ENCODE measurements at places on chromosomes 6 and 20.
A peak's percentile ranks its signal among the peaks of the same experiment; 100 is the strongest.

- DNase-seq: no peak
Observed at GRCh38 chr6:83976871-83977270, 56.7 kb upstream of the MRAP2 start.

DNA sequence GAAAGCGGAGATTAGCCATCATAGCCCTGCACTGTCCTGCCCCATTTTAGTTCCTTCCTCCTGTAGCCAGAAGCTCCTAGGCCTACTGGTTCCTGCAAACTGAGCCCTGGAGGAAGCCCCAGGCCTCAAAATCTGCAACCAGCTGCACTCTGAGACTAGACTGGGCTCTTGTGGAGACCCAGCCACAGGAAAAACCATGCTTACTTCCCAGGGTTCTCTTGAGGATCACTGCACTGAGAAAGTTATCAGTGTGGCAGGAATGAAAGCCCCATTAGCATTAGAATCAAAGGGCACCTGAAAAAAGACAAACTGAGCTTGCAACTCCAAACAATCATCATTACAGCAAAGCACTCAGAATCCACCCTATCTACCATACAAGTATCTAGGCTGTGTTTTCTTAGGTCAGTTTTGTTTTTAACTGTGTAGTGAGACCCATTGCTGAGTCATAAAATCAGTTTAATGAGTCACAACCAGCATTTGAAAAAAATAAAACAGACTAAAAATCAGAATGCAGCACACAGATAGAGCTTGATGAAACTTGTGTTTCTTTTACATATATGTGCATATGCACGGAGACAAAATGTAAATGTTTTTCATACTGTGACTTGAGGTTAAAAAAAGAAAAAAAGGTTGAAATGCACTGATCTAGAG, 91.0 kb downstream of the UNC5CL start:
- peak; percentile 30 for DNase-seq

DNA sequence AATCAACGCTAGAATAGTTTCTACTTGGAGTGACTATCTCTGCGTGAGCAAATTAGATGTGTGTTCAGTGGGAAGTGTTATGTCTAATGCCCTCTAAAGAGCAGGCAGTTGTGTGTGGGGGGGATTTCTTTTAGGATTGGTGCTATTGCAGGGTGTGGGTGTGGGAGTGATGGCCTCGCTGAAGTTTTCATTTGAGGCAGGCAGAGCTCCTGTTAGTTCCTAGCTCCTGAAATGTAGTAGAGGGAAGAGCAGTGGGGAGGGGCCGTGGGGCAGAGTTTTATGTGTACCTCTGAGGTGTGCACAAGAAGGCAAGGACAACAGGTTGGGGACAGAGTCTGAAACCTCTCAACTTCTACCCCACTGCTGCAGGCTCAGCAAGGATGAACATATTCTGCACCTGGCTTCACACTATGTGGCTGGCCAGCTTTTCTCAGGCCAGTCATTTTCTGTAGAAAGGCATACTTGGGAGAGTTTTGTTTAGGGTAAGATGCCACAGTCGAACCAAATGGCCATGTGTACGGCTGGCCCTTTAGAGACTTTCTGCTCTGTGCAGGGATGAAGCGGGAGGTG, 229.2 kb upstream of the SUPT3H start:
- no peak for DNase-seq

- DNase-seq: no peak
Observed at GRCh38 chr20:34984756-34985261, 29.1 kb downstream of the MYH7B start.

- no peak for DNase-seq
Observed at GRCh38 chr6:164856138-164856537, 453.3 kb downstream of the C6orf118 start.

- DNase-seq: no peak
Observed at GRCh38 chr6:142833054-142833453, 111.9 kb downstream of the HIVEP2 start.

DNA sequence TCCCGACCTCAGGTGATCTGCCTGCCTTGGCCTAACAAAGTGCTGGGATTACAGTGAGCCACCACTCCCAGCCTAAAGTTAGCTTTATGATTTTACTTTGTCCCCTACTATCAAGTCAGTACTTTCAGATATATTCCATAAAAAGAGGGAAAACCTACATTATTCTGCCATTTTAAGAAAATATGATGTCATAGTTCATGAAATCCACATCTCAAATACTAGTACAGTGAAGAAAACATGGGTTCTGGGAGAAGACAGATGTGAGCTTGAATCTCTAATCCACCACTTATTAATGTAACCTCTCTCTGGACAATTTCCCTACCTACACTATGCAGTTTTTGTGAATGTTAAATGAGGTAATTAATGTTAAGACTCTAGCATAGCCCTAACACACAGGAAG, 74.5 kb downstream of the PDE10A start:
- no peak for DNase-seq

DNA sequence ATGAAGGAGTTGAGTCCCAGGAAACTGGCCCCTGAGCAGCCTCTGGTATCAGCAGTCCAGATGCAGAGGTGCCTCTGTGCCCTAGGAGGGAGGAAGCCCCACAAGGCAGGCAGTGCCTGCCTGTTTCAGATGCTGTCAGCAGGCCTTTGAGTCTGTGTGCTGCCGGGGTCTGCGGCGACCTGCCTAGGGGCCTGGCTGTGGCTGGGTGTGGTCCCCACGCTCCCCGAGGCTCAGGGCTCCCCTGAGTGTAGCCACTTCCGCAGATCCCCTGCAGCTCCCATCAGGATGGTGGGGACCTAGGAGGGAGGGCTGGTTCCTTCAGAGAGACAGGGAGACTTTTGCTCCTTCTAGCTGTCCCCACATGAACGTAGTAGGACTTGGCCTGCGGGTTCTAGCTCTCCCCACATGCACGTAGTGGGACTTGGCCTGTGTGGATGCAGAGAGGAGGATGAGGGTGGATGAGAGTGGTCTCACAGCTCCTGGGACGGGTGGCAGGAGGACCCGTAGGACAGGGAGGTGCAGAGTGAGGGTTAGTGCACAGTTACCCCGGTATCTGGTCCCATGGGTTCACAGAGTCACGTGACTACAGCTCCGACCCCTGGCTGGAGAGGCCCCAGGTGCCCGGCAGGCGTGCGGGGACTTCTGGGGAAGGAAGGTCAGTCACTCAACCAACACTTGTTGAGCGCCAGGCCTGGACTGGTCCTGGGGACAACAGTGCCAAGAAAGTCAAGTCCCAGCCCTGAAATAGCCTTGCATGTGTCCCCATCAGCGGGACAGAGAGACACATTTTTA, 41.0 kb downstream of the CDH4 start:
- DNase-seq: no peak

DNA sequence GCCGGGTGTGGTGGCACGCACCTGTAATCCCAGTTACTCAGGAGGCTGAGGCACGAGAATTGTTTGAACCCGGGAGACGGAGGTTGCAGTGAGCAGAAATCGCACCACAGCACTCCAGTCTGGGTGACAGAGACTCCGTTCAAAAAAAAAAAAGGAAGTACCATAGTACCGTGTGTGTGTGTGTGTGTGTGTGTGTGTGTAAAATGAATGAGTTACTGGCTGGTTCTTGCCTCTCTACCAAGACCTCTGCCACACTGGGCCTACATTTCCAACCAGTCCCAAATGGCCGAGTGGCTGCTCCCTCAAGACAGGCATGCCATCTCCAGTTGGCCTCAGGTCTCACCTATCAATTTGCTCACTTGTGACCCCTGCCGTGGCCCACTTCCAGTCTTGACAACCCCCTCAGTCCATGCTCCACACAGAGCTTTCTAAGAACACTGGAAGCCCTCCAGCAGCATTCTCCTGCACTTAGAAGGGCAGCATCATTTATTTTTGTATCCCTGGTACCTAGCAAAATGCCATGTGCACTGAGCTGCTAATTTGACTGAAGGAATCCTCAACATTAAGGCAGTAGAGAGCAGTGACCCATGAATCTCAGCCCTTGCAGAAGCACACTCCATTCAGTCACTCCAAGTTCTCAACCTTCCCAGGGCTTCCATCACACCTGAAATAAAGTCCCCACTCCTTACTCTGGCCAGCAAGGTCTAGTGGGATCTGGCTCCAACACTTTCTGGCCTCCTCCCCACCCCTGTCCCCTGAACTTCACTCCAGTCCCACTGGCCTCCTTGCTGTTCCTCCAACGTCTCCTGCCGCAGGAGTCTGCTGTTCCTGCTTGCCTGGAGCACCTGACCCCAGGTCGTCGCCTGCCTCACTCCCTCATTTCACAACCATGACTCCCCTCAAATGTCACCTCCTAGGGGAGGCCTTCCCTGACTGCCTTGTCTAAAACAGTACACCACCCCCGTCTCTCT, 29.9 kb downstream of the COX4I2 start:
- no peak for DNase-seq

DNA sequence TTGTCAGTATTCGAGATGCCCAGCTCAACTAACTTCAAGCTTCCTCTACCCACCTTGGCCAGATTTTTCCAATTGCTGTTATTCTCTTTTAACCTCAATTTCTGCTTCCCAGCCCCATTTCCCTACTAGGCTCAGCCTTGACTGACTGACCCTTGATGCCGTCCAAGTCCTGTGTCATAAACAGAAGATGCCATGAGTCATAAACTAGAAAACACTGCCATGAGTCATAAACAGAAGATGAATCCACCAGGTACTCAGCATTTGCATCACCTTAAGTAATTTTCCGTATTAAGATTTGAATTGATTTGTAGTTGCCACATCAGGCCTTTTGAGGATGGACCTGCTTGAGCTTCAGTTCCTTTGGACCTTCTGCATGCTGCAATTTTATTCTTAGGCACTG, 123.8 kb downstream of the FAM83B start:
- no peak for DNase-seq

- DNase-seq: no peak
Observed at GRCh38 chr6:169956580-169956979, 205.2 kb downstream of the ERMARD start.

- DNase-seq: no peak
Observed at GRCh38 chr20:21099751-21100577, 6.2 kb downstream of the LINC00237 start.

DNA sequence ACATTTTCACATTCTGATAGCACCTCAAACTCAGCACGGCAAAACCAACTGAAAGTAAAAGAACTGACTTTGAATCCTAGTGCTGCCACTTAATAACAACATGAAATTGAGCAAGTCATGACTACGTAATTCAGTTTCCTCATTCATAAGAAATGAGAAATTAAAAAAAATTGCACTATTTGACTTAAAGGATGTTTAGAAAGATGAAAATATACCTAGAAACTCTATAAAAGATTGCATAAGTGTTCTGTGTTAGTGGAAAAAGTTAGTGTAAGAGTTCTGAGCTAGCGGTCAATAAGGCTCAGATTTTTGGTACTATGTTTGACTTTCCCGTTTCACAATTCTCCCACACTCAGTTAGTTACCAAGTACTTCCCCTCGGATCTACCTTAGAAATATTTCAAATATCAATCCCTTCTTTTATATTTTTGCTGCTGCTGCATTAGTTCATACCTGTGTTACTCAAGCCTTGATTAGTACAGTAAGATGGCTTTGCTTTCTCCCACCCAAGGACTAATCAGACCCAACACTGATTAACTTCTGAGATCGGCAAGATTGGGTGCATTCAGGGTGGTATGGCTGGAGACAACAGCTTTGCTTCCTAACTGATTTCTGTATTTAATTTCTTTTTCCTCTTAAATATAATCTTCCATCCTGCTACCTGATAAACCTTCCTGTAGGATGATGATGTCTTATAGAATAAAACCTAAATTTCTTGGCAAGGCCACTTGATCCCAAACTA, 25.9 kb downstream of the ECHDC1 start:
- no peak for DNase-seq
